ENCODE measurements at places on chromosomes 1 and 21.
A peak's percentile ranks its signal among the peaks of the same experiment; 100 is the strongest.

GRCh38 chr21:31447505-31447904, 103.4 kb upstream of the TIAM1 start:
- DNase-seq, result no peak

- no peak for DNase-seq
These were observed 132.9 kb upstream of the ERRFI1 start for GRCh38 chr1:8158995-8159394.

- DNase-seq, result no peak
These were observed 20.6 kb downstream of the WASF2 start for GRCh38 chr1:27469334-27469733.

GRCh38 chr21:34185026-34185750, 111.8 kb downstream of the MRPS6 start:
- DNase-seq, result no peak

DNA sequence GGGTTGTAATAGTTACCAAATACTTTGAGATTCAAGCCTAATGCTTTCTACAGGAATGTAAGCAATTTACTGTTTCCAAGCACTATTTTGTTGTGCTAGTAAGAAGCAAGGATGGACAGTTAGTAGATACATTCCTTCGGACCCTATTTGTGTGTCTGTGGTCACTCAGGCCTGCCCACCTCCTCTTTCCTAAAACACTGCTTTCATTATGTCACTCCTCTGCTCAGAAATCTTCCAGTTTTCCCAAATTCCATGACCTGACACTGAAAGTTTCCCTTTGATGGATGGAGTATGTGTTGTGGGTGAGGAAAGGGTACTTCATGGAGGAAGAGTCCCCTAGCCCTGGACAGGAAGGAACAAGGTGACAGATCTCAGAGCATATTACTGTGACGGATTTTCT, 141.1 kb downstream of the DISP1 start:
- DNase-seq, result no peak

- no peak for DNase-seq
These were observed 1193.9 kb downstream of the PLA2G4A start for GRCh38 chr1:188022661-188023060.

DNA sequence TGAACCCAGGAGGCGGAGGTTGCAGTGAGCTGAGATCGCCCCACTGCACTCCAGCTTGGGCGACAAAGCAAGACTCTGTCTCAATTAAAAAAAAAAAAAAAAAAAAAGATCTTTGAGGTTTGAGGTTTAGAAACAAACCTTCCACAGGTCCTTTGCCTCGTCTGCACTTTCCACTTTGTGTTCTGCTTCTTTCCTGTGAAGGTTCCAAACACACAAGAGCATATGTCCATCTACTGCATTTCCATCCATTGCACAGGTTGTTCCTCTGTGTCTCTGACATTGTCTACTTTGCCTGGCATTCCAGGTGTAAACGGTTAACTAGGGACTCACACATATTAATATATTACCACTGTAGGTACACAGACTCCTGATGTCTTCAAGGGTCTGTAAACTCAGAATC, 40.1 kb downstream of the DSTYK start:
- DNase-seq, result no peak

- no peak for DNase-seq
These were observed 43.7 kb downstream of the RHOU start for GRCh38 chr1:228778961-228779360.

DNA sequence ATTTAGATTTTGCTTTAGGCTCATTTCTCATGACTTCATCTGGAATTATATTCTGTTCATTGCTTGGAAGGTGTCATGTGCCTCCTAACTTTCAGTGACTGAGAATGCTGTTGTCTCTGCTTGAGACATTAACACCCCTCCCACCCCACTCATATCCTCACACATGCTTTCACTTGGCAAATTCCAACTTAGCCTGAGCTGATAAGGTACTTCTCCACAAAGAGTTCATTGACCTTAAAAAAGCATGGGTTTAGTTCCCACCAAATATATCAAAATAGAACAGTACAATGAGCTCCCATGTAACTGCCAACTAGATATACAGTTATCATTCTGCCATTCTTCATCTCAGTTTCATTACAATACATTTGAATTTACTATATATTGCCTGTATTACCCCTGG, 576.5 kb upstream of the ADGRL2 start:
- DNase-seq, result no peak

DNA sequence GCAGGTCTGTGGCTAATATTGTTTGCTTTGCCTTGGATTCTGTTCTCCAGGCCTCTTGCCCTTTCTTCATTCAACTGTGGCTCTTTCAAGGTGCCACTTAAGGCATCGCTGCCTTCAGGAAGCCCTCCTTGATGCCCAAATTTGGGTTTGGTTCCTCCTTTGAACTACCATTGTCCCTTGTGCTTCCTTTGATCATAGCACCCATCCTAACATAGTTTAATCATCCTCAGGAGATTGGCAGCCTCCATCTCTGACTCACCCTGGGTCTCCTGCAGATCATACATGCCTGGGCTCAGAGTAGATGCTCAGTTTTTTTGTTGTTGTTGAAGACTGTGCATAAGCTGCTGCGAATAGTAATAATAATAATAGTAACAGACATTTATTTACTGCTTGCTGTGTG, 54.4 kb upstream of the ACOT11 start:
- no peak for DNase-seq

DNA sequence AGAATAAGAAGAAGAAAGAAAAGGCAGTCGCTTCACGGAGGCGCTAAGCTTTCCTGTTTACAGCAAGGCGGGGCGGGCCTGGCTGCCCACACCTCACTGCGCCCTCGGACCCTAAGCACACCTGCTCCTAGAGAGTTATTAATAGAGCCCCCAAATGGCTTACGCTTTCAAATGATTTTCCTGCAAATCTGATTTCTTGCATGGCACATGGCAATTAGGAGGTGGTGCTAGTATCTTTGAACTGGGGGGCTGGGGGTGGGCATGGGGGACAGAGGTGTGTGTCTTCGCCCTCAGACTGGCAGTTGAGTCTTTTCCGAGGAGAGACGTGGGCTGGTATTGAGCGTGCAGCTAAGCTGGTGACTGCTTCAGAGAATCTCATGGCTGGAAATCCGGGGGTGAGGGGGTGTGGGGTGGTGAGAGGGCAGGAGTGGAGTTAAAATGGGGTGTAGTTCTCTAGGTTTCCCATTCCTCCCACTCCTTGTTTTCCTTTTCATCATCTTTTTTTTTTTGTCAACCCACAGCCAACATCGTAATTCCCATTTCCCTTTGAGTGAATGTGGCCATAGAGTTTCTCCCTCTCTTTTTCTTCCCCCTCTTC, 1.3 kb downstream of the S1PR1 start:
- no peak for DNase-seq

DNA sequence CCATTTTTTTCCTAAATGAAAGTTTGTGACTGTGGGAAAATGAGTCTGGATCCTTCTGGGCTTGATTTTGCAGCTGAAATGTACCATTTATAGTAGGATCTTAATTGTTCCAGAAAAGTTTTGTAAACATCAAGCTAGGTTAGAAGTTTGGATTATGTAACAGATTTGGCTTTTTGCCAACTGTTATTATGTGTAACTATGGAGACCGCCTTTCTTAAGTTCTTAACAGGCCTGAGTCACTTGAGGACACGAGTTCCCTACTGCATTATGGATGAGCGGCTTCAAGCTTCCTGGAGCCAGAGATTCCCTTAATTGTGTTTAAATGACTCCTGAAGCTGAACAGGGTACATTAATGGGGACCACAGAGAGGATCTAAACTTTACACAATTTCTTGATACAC, 22.2 kb downstream of the SLC25A33 start:
- no peak for DNase-seq

DNA sequence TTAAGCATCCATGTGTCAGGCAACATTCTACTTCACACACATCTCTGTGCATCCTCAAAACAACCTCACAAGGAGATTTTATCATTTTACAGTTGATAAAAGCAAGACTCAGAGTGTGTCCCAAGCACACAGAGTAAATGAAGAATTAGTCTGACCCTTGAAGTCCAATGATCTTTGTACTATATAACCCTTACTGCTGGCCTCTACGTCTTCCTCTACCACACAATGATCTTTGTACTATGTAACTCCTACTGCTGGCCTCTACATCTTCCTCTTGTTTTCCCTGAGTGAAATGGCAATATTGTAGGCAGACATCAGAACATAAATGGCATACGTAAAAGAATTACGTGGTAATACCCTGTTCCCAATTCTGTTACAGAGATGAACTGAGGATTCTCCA, 55.3 kb downstream of the AHCTF1 start:
- no peak for DNase-seq

DNA sequence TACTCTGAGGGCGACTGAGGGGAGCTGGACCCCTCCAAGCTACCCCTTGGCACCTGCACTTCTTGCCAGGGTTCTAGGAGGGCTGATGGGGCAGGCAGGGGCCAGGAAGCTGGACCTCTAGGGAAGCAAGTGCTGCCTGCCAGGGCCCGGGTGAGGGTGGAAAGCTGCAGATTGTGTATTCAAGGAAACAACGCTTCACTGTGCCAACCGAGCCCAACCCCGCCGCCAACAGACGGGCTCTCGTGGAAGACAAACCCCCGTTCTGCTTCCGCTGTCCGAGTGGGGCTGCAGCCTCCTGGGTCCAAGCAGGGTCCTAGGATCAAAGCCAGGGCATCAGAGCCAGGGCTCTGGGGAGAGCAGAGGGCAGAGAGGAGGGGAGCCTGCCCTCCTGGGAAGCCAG, 3.2 kb downstream of the EFHD2 start:
- DNase-seq, result no peak

DNA sequence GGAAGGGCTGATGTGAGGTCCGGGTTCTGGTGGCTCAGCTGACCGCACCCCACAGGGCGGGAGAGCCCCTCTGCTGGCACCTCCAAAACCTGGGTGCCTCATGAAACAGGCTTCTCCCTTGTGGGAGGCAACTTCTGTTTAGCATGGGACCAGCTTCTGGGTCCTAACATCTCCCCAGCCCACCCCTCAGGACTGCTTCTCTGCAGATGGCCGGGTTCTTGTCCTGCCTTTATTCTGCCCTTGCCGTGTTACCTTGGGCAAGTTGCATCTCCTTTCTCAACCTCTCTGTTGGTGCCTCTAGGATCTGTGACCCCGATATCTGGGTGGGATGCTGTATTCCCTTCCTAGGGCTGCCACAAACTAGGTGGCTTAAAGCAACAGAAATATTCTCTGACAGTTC, 15.0 kb upstream of the TTC22 start:
- DNase-seq, result no peak

GRCh38 chr1:211258310-211258755, 833 bp upstream of the RCOR3 start:
- peak; percentile 46 for DNase-seq

All from SHP77 treated with DMSO at 0.1 percent for 48 hours (cell line).